Stomach (tissue), 19 donors: ENCODE measurements at places on chromosomes 2 and 18. TPM values are rescaled to one million over a fixed set of nuclear protein-coding genes. Genes with fewer than 3 reads are reported as not detected.
A peak's percentile ranks its signal among the peaks of the same experiment; 100 is the strongest.

The CABLES1 gene
- 22.2 TPM for total RNA-seq

The LYG1 gene
- not detected for total RNA-seq

The FBLN7 gene
- total RNA-seq: 2.2 TPM

The CXCR1 gene
- 0.87 TPM for total RNA-seq

The TSPYL6 gene
- not detected for total RNA-seq

The DSC2 gene
- 11.2 TPM for total RNA-seq

The DPP4 gene
- total RNA-seq: 0.58 TPM

DNA sequence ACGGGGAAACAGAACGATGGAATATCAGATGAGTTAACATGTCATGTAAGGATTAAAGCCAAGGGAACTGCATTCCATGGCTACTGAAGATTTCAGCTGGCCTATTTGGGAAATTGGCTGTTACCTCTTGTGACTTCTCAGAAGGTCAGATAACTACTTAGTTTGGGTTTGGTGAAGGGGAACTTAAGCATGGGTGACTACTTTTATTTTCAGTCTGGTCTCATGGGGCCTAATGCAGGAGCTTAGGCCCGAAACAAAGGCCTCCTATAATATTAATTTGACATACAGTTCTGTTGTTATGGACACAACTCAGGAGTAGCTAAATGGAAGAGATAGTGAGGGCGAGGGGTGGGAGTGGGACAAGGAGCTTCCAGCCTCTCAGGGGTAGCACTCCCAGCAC lies 44.0 kb upstream of the TXNDC2 start:
- H3K4me3 ChIP-seq: no peak overlapping the region
- H3K27me3 ChIP-seq: no peaks in the 10 kb centered on the region
- DNase-seq: no peak
- no peaks in the 10 kb centered on the region for H3K36me3 ChIP-seq

DNA sequence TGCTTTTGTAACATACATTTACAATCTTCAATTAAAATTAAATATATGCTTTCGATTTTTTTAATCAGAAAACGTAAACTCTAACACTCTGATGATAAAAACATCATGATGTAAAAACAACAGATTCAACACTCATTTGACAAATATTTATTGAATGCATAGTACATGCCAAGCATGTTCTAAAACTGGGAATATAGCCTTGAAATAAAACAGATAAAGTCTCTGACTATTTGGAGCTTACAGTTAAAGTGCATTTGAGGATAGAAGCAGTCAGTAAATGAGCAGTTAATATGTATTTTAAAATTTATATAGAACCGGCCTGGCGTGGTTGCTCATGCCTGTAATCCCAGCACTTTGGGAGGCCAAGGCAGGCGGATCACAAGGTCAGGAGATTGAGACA lies 47.8 kb downstream of the TMX3 start:
- H3K4me1 ChIP-seq: no peaks in the 10 kb centered on the region
- no peaks in the 10 kb centered on the region for H3K27me3 ChIP-seq
- no peak overlapping the region for H3K27ac ChIP-seq
- DNase-seq: peak; percentile 32

- no peaks in the 10 kb centered on the region for H3K36me3 ChIP-seq
- DNase-seq: peak; percentile 44
- H3K4me1 ChIP-seq: peaks cover 16% of the 10 kb centered on the region
- H3K4me3 ChIP-seq: no peak overlapping the region
- H3K27me3 ChIP-seq: no peaks in the 10 kb centered on the region
- peak overlapping the region; percentile 87 for H3K27ac ChIP-seq
These were observed 72.5 kb upstream of the CYP1B1 start for GRCh38 chr2:38148501-38148900.

- no peak overlapping the region for H3K4me3 ChIP-seq
- H3K27ac ChIP-seq: no peak overlapping the region
- H3K36me3 ChIP-seq: no peaks in the 10 kb centered on the region
These were observed 31.5 kb downstream of the FBXO48 start for GRCh38 chr2:68435615-68436014.

DNA sequence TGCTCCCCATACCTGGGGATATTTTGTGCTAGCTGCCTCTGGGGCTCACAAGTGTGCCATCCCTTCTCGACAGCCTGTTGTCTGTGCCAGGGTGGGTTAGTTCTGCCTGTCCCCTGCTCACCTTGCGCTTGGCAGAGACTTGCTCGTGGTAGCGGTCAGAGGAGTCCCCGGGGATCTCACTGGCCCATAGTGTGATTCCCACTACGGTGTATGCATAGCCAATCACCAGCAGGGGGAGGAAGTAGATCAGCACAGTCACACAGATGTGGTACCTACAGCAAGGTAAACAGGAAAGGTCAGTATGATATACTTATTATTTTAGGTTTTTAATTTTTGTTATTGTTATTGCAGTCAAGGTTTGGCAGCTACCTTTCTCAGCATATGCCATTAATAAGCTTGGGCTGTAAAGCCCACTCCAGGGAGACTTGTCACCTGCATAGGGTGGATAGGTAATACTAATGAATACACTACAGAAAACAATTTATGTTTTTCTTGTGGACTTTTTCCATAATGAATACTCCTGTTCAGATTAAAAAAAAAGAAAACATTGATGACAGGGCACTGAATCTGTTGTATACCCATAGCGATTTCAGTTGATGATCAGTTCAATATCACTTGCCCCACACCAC lies 95.2 kb downstream of the POLE4 start:
- H3K4me3 ChIP-seq: no peak overlapping the region
- H3K27ac ChIP-seq: no peak overlapping the region
- peak; percentile 67 for DNase-seq

DNA sequence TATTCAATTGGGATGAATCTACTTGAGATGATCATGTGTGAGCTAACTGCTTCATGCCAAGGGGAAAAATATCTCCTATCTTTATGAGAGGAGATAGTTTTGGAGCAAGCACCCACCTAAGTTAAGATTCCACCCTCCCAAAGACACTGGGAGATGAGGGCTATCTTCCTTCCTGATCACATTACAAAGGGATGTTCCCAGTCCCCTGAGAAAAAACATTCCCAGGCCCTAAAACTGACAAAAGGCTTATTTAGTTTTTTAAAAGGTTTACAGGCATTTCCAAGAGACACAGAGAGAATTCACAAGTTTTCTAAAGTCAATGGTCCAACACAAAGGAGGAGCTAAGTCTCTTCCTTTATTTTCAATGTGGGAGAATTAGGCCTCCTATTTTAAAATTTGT lies 401.5 kb downstream of the FBXO15 start:
- H3K36me3 ChIP-seq: no peaks in the 10 kb centered on the region
- H3K27ac ChIP-seq: no peak overlapping the region
- no peak overlapping the region for H3K4me3 ChIP-seq

DNA sequence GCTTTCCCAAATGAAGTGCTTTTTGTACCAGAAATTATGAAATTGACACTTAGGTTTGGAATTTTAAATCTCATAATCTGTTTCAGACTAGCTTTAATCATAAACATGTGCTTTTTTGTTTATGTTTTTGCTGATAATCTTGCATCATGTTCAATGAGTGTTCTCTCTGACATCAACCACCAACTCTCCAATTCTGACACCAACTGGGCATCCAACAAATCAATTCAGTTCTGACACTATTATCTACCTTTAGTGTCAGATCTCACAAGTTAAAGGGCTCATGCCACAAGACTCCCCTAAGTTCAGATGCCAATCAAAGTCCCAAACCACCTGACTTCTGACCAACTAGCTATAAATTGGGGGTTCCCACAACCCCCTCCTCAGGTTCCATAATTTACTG lies 19.6 kb downstream of the PELI1 start:
- no peaks in the 10 kb centered on the region for H3K27me3 ChIP-seq
- DNase-seq: no peak
- no peak overlapping the region for H3K27ac ChIP-seq

- peak; percentile 75 for DNase-seq
- peak overlapping the region; percentile 46 for H3K27ac ChIP-seq
- no peaks in the 10 kb centered on the region for H3K36me3 ChIP-seq
- H3K27me3 ChIP-seq: peaks cover 78% of the 10 kb centered on the region
- peaks cover 47% of the 10 kb centered on the region for H3K4me1 ChIP-seq
- H3K4me3 ChIP-seq: peak overlapping the region; percentile 14
These were observed 16.1 kb downstream of the WNT10A start for GRCh38 chr2:218896501-218897393.

DNA sequence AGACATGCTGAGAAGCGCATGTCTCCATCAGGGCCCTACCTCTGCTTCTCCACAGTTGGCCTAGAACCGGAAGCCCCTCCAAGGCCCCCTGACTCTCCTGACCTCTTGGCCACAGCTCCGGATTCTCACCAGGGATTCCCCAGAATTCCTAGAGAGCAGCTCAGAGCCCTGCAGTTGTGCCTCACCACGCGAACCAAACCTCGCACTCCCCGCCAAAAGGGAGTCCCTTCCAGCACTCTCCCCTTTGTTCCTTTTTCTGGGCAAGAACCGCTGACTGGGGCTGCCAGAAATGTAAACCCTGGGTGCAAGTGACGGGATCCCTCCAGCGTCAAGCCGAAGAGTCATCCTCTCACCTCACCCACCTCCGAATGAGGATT lies 36.7 kb downstream of the AFF3 start:
- H3K27ac ChIP-seq: peak overlapping the region; percentile 89
- H3K4me3 ChIP-seq: peak overlapping the region; percentile 69
- peaks cover 29% of the 10 kb centered on the region for H3K4me1 ChIP-seq
- no peaks in the 10 kb centered on the region for H3K36me3 ChIP-seq

DNA sequence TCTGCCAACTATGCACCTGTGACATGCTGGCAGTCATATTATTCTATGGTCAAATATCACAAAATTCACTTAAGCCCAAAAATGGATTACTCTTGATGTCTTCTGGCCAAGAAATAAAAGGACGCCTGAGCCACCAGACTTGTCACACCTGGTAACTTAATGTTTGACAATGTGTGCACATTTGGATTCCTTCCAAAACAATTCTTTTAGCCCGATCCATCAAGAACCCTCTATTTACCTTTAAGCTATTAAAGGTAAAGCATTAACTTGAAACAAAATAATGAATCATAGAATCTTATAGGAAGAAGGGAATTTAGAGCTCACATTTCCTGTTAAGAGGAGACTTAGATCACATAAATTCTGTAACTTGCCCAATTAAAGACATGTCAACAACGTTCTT lies 46.5 kb upstream of the NFU1 start:
- H3K36me3 ChIP-seq: peaks cover 34% of the 10 kb centered on the region
- H3K27me3 ChIP-seq: no peaks in the 10 kb centered on the region
- H3K4me1 ChIP-seq: peaks cover 16% of the 10 kb centered on the region
- DNase-seq: peak; percentile 85
- H3K27ac ChIP-seq: peak overlapping the region; percentile 64

DNA sequence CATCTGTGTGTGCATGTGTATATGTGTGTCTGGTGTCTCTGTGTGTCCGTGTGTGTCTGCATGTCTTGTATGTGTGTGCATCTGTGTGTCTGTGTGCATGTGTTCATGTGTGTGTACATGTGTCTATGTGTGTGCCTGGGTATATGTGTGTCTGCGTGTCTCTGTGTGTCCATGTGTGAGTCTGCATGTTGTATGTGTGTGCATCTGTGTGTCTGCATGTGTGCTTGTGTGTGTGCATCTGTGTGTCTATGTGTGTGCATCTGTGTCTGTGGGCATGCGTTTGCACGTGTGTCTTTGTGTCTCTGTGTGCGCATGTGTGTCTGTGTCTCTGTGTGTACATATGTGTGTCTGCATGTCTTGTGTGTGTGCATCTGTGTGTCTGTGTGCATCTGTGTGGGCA lies 207.7 kb downstream of the TNS1 start:
- no peaks in the 10 kb centered on the region for H3K27me3 ChIP-seq
- H3K27ac ChIP-seq: no peak overlapping the region
- no peaks in the 10 kb centered on the region for H3K4me1 ChIP-seq
- H3K4me3 ChIP-seq: no peak overlapping the region

- no peaks in the 10 kb centered on the region for H3K36me3 ChIP-seq
- no peak overlapping the region for H3K4me3 ChIP-seq
- H3K27me3 ChIP-seq: no peaks in the 10 kb centered on the region
- H3K27ac ChIP-seq: no peak overlapping the region
- no peak for DNase-seq
These were observed 1430.4 kb upstream of the ACVR2A start for GRCh38 chr2:146414456-146414855.

DNA sequence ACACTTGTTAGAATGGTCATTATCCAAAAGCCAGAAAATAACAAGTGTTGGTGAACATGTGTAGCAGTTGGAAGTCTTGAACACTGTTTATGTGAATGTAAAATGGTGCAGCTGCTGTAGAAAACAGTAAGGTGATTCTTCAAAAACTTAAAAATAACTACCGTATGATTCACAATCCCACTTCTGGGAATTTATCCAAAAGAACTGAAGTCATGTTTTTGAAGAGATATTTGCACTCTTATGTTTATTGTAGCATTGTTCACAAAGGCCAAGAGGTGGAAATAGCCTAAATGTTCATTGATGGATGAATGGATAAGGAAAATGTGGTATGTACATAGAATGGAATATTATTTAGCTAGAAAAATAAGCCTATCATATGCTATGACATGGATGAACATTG lies 6.3 kb upstream of the SPP2 start:
- H3K4me1 ChIP-seq: no peaks in the 10 kb centered on the region
- DNase-seq: no peak
- no peaks in the 10 kb centered on the region for H3K27me3 ChIP-seq
- no peaks in the 10 kb centered on the region for H3K36me3 ChIP-seq
- no peak overlapping the region for H3K27ac ChIP-seq
- no peak overlapping the region for H3K4me3 ChIP-seq

DNA sequence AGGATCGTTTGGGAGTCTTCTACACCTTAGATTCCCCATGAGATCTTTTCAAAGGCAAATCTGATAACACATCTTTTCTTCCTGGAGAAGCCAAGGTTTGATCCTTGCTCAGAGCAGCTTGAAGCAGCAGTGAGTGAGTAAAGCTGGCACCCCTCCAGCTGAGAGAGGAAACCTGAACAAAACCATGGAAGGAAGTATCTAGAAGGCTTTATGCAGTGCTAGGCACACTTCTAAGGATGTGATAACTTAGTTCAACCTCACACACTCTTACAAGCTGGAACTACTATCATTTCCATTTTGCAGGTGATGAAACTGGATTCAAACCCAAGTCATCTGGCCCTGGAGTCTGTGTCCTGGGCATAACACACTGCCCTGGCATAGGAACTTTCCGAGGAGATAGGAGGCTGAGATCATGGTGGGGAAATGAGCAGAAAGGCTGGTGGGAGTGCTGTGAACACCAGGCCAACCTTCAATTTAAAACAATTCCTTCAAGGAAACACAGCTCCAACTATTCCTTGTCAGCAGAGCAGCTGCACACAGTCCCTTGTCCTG lies 71.2 kb downstream of the CTAGE1 start:
- no peak overlapping the region for H3K4me3 ChIP-seq
- peak overlapping the region; percentile 76 for H3K27ac ChIP-seq
- H3K27me3 ChIP-seq: peaks cover 4% of the 10 kb centered on the region
- H3K36me3 ChIP-seq: no peaks in the 10 kb centered on the region
- H3K4me1 ChIP-seq: peaks cover 16% of the 10 kb centered on the region

GRCh38 chr2:201977651-201978050 lies 56.0 kb upstream of the FZD7 start:
- H3K4me3 ChIP-seq: no peak overlapping the region
- no peaks in the 10 kb centered on the region for H3K27me3 ChIP-seq
- H3K4me1 ChIP-seq: no peaks in the 10 kb centered on the region
- H3K36me3 ChIP-seq: no peaks in the 10 kb centered on the region
- H3K27ac ChIP-seq: no peak overlapping the region
